Kidney capillary endothelial cell (primary cell): ENCODE measurements at places on chromosomes 1 and 21.

DNA sequence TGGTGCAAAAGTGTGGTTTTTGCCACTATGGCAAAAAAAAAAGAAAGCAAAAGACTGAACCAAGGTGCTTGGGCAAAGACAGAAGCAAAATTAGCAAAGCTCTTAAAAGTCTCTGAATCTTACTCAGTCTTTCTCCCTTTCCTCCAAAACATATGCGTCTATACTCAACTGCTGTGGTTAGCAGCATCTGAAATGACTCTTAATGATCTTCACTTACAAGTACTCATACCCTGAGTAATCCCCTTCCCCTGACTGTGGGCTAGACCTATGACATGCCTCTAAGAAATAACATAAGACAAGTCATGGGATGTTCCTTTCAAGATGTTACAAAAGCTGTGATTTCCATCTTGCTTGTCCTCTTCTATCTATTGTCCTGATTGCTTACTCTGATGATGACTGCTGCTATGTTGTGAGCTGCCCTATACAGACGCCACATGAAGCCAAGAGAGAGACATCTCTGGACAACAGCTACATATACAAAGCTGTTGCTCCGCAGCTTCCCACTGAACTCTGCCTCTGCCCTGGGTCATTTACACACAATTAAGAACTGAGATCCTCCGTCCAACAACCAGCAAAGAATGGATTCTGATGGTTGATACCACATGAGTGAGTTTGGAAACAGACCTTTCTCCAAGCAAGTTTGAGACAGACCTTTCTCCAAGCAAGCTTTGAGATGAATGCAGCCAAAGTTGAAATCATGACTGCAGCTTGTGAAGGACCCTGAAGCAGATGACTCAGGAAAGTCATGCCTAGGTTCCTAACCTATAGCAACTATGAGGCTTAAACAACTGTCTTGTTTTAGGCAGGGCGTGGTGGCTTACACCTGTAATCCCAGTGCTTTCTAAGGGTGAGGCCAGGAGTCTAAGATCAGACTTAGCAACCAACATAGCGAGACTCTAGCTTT, 55.2 kb downstream of the PUM1 start:
- no peak for DNase-seq

DNA sequence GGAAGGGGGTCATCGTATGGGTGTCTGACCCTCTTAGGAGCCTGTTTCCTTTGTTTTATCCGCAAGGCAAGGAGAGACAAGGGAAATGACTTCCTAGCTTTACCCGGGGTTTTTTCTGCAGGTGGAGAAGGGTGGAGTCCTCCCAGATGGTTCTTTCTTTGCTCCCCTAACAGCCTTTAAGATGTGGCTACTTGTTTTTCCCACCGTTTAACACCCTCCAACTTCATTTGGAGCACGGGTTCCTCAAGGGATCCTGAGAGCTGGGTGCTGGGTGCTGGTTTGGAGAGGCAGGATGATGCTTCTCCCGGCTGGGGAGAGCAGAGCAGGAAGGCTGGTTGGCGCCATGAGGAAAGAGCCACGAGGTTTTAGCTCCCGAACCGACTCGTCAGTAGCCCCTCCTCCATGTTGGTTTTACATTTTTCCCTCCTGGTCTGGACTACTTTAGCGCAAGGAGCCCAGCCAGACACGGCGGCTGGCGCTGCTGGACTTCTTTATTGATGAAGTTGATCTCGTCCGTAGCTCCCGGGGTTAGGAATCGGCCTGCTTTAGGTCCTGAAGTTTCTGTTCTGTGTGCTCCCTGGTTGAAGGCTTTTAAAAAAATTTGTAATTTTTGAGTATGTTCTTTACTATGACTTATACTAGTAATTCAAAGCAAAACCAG, 1.4 kb downstream of the UCK2 start:
- peak; percentile 72 for DNase-seq

DNA sequence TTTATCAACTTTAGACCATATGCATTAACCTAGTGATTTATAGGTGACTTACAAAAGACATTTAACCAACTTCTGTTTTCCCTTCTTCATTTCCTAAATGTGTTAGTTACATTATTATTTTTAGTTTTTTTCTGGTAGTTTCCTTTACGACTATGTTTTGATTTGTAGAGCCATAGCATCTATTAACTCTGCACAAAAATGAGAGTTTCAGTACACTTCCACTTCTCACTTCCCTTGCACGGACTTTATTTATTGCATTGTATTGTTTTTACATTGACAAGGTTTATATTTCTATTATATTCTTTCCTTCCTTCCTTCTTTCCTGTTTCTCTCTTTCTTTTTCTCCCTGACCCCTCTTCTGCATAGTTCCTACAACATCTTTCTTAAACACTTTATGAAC, 14.7 kb downstream of the PKN2 start:
- no peak for DNase-seq

- no peak for DNase-seq
Observed at GRCh38 chr1:240090014-240090413, 1.7 kb upstream of the FMN2 start.

GRCh38 chr1:203364094-203364801, 13.3 kb upstream of the FMOD start:
- DNase-seq, result no peak

DNA sequence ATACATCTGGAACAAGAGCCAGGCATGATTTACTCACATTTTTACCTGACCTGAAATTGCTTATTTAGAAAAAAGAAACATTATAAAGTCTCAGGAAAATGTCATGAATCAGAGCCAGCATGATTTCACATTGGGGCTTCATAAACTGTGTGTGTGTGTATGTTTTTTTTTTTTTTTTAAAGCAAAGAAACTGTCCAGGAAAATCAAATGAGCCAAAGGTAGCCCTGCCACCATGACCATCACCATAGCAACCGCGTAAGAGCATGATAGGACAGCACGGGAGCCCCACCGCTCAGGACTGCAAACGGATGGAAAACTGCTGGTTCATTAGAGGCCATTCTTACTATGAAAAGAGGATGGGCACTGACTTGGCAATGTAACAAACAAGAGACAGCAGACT, 139.2 kb downstream of the NTMT2 start:
- DNase-seq, result no peak

DNA sequence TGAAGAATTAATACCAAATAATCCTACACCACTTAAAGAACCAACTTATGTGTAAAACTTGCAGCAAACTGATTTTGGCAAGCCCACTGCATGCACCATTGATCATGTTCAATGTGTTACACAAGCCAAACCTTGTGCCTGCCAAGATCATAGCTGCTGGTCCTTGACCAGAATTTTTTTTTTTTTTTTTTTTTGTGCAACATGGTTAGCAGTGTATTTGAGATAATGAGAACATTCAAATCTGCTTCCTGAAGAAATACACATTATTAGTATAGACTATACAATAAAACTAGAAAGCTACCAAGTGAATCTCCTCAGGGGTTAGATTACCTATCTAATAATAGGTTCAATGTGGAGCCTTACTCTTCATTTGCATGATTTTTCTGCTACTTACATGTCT, 421.0 kb downstream of the MRPL39 start:
- DNase-seq, result no peak

DNA sequence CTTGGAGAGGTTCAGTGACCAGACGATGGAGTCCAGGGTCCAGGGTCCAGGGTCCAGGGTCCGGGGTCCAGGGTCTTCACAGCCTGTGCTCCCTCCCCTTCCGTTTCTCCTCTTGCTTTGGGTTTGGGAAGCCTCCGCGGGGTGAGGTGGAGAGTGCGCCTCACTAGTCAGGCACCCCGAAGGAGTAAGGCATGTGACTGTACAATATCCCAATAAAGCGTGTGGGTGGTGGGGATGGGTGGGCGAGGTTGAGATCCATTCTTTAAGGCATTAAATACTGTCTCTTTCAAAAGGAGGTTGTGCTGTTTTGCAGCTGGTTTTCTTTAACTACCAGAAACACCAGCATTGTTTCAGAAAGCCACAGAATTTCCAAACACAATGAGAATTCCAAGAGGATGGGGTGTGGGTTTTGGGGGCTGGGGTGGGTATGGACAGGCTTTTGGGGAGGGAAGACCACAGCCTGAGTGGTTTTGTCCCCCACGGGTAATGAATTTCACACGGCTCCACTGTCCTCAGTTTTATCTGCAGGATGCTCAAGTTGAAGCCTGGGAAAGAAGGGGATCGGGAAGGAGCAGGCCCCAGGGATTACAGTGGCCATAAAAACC, 65.7 kb downstream of the KIF26B start:
- DNase-seq, result no peak

DNA sequence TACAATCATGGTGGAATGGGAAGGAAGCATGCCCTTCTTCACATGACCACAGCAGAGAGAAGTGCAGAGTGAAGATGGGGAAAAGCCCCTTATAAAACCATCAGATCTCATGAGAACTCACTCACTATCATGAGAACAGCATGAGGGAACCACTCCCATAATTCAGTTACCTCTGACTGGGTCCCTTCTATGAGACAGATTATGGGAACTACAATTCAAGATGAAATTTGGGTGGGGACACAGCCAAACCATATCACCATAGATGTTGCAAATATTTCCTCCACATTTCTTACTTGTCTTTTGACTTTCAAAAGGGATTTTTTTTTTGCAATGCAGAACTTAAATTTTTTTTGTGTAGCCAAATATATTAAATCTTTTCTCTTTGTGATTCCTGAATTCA, 14.8 kb downstream of the SH3BGR start:
- DNase-seq, result no peak

GRCh38 chr1:9366298-9366697, 73.6 kb downstream of the SPSB1 start:
- DNase-seq, result no peak

- no peak for DNase-seq
Observed at GRCh38 chr1:230937371-230937770, 41.3 kb downstream of the TTC13 start.

DNA sequence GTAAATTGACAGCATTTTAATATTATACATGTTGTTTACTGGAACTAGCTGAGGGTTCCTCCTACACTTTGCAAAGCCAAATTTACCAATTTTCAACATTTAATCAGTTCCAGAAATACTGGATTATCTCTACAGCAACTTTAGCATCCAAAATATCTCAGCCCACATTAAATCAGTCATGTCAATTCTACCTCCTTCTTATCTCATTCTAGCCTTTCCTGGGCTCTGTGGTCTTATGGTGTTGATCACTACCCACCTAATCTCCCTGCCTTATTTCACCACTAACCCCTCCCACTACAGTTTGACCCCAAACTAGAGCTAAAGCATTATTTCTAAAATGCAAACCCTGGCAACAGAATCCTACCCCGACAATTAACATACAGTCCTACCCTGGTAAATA, 3.3 kb downstream of the OMA1 start:
- DNase-seq, result no peak

- no peak for DNase-seq
Observed at GRCh38 chr1:218479436-218480115, 134.4 kb downstream of the TGFB2 start.

- DNase-seq, result no peak
Observed at GRCh38 chr1:171472183-171472647, 13.1 kb upstream of the PRRC2C start.

DNA sequence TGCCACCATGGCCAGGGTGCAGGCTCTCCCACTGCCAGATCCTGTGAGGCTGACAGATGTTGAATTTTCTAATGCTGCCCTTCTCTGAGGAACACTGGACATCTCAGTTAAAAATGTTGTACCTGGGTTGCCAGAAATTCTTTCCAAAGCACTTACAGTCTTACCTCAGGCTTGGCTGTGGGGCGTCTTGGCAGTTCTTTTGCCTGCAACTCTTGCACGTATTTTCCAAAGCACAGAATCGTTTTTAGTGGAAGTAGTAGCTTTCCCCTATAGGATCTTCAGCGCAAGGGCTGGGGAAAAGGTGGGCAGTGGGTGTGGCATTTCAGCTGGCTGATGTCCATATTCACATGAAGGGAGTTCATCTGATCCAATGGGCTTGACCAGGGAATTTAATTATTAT, 53.9 kb downstream of the EDN2 start:
- DNase-seq, result no peak

DNA sequence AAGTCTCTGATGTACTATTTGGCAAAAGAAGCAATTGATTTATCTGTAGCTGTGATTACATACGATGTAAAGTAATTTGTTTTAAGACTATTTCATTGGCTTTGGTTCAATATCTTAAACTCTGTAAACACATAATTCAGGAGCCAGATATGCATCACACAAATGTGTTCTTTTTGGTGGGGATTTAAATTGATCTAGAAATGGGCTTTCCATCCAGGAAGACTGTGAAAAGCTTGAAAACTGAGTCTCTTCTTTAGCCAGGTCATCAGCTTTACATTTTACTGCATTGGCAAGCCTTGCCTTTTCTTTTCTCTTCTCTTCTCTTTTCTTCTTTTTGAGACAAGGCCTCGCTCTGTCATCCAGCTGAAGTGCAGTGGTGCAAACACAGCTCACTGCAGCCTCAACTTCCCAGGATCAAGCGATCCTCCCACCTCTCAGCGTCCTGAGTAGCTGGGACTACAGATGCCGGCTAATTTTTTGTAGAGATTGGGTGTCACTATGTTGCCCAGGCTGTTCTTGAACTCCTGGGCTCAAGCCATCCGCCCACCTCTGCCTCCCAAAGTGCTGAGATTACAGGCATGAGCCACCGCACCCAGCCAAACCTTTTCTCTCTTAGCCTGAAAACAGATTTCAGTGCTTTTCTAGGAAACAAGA, 1.4 kb downstream of the RCAN3 start:
- no peak for DNase-seq

DNA sequence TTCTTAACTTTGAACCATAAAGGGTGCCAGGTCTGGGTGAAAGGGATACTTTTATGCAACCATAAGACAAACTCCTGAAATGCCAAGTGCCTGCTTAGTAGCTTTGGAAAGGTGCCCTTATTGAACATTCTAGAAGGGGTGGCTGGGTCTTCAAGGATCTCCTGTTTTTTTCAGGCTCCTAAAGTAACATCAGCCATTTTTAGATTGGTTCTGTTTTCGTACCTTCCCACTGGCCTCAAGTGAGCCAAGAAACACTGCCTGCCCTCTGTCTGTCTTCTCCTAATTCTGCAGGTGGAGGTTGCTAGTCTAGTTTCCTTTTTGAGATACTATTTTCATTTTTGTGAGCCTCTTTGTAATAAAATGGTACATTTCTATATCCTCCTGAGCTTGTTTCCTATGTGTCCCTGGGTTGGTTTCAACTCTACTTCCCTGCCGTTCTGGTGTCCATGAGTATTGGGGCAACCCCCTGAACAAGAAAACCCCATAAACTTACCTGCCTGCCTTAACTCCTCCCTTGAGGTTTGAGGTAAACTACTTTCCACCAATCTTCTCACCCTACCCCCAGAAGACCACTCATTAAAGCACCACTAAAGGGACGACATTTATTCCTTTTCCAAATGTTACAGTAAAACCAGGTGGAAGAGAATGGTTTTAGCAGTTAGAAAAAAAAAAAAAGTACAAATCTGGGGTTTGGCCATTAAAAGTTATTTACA, 2.6 kb downstream of the MARCKSL1 start:
- no peak for DNase-seq

DNA sequence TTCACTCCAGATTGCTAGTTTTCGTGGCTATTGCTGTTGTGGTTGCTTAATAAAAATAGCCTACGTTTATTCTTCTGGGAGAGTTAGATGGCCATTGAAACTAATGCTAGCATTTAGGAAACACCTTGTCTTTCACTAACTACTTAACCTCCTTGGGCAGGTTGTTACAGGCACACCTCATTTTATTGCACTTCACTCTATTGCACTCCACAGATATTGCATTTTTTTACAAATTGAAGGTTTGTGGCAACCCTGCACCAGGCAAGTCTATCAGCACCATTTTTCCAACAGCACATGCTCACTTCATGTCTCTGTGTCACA, 11.3 kb upstream of the MARK1 start:
- DNase-seq, result no peak
